ENCODE measurements at places on chromosomes 12 and 14.

GRCh38 chr12:120787889-120788288 is 62.3 kb downstream of the ACADS start:
- no peak for DNase-seq

DNA sequence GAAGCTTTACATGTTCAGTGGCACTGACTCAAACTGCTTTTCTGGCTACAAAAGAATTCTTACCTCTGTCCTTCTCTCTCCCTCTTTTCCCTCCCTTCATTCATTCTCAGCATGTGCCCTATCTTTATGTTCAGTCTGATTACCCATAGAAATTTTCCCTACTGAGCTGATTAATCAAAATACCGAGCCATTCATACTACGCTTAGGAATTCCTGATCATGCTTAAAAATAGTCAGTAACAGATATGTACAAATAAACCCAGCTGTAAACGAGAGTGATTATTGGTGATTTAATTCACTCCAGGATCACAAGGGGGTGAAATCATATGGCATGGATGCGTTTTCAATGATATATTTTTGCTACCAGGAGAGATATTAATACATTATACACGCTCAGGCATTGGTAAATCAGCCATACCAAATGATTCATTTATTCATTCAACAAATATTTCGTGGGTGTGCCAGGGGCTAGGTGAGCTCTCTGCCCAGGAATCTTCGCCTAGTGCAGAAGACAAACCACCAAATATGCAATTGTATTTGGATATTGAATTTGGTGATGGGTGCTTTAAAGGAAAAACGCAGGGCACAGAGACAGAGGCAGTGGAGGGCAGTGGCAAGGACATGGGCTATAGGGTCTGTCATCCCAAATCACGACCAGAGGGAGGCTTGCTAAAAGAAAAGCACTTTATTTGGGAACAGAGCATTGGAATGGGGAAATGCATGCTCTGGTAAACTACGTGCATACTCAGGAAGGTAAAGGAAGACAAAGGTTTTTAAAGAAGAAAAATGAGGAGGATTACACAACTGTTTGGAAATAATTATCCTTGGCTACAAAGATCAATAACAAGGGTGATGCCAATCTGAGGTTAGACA is 13.9 kb upstream of the VRK1 start:
- DNase-seq = no peak

- no peak for DNase-seq
Measured at GRCh38 chr14:23089498-23090253, 5.3 kb downstream of the ACIN1 start.

- no peak for DNase-seq
Measured at GRCh38 chr14:72419226-72419775, 474.6 kb downstream of the DPF3 start.

GRCh38 chr14:57390806-57391516 is 575 bp downstream of the NAA30 start:
- DNase-seq = peak; percentile 27
